Activated T-cell treated with anti-CD3 and anti-CD28 coated beads for 1 hour (primary cell): ENCODE measurements at places on chromosomes 6 and 20.

DNA sequence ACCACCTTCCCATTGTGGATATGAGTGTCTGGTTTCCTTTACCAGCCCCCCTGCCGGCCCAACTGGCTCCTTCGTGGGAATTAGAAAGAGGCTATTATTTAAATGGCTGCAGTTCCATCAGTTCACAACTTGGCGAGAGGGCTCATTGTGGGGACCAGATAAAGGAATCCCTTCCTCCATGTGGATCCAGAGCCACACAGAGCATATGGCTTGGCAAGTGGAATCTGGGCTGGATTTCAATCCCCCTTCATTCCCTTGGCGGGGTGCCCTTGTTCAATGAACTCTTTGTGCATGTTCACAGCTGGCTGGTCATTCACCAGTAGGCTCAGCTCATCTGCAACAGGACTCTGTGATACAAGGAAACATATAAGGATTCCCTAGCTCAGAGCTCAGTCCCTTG lies 140.6 kb downstream of the OPN5 start:
- no peak for DNase-seq

GRCh38 chr6:89281779-89282246 lies 33.3 kb downstream of the GABRR2 start:
- DNase-seq: no peak

DNA sequence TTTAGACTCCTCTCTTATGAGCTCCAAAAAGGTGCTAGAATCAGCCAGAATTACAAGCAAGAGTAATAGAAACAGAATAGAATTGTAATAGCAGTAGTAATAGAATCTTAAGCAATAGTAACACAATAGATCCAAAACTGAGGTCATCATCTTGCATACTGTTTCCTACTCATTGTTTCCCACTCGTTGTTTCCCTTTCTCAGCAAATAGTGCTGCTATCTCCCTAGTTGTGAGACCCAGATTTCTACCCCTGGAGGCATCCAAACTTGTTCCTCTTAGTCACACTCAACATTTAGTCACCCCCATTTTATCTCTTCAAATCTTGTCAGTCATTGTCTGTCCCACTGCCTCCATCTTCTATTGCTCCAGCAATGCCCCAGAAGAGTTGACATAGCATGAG lies 356.9 kb upstream of the MARCKS start:
- no peak for DNase-seq

- no peak for DNase-seq
These were observed 32.8 kb downstream of the RAMACL start for GRCh38 chr6:166553563-166554271.

DNA sequence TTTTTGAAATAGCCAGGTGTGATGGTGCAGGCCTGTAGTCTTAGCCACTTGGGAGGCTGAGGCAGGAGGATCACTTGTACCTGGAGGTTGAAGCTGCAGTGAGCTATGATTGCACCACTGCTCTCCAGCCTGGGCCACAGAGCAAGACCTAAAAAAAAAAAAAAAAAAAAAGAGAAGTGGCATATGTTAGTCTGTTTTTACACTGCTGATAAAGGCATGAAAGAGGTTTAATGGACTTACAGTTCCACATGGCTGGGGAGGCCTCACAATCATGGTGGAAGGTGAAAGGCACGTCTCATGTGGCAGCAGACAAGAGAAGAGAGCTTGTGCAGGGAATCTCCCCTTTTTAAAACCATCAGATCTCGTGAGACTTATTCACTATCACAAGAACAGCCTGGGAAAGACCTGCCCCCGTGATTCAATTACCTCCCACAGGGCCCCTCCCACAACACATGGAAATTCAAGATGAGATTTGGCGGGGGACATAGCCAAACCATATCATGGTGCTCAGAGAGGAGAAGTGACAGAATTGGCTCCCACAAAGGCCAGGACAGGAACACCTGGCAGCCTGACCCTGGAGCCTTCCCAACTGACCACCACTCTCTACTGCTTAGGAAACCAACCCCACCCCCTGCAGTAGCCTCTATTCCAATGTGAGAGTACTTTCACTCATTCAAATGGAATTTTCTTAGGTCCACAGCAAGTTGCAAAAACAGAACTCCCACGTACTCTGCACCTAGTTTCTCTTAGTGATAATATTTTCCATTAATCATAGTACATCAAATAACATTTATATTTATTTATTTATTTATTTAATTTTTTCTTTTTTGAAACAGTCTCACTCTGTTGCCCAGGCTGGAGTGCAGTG lies 29.8 kb downstream of the ARHGAP40 start:
- no peak for DNase-seq

DNA sequence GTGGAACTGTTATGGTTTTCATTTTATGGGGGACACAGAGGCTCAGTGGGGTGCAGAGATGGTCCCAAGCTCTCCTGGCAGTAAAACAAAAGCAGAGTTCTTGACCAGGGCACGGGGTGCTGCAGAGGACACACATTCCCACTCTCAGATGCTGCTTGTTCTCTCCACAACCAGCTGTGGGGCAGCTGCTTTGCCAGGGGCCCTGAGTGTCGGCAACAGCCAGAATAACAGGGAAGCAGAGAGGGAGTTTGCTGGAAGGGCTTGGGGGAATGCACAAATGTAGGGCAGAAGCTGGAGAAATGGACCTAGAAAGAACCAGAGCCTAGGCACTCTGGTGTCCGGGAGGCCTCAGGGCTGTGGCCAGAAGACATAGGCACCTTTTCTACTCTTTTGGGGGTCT lies 93.7 kb downstream of the CDH26 start:
- no peak for DNase-seq

- DNase-seq: no peak
These were observed 63.7 kb downstream of the PHACTR3 start for GRCh38 chr20:59667981-59668515.

- DNase-seq: peak; percentile 64
These were observed 7.3 kb upstream of the ULBP2 start for GRCh38 chr6:149934249-149935156.

DNA sequence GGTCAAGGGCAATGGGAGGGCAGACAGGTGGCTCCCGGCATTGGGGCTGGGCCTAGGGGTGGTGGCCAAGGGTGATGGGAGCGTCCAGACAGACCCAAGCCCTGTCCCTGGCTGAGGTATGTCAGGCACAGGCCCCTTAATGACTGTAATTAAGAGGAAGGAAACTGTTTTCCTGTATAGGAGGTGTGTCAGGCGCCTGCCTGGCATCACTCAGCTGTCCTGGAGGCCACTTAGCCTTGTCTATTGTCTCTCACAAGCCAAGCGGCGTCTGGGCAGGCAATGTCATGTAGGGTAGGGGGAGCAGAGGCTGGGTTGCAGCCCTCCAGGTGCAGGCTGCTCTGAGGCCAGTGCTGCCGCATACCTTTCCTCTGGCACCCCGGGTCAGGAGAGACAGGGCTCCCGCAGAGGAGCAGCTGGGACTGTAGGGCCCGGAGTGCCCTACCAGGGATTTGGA lies 3.9 kb upstream of the FAM83C start:
- no peak for DNase-seq

- no peak for DNase-seq
These were observed 1202.0 kb upstream of the ADGRB3 start for GRCh38 chr6:67433124-67433523.

DNA sequence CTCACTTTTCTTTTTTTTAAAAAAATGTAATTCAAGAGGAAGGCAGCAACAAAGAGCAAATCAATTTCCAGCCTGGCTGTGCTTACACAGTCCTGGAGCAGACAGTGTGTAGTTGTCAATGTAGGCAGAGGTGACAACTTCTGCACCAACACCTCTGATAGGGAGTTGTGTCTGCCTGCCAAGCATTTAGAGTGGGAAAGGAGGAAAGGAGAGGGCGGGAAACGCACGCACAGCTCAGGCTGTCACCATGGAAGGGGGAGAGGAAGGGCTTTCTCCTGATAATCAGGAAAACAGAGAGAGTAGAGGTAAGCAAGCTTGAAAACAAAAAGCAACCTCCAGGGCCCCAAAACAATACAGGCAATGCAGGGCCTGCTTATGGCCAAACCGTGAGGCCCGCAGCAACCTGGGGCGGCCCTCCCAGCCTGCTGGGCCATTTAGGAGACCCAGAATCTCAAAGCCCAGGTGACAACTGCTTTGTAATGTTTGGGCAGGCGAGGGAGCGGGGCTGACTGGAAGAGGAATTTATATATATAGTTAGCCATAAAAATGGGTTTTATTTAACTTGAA lies 41.5 kb upstream of the GFOD1 start:
- DNase-seq: no peak

DNA sequence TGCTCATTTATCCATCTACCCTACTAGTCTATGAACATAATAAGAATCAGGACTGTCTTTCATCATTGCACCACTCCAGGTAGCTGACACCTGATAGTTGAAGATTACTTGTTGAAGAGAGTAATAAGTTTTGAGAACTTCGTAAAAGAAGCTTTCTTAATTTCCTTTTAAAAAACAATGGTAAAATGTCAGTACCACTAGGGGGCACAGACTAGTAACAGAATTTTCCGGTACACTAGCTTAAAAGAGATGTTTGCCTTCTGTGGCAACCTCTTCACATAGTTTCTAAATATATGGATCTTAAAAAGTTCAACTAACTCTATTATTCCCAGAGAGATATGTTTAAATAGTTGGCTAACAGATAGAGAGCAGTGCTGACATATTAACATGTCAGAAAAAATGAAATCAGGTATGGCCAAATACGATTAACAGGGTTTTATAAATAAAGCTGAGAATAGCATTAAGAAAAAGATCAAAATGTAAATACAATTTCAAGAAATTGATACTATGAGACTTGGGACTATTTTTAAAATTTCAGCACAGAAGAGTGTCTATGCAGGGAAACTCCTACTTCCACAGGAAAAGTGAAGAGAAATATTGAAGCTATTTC lies 5.4 kb upstream of the KCNQ5 start:
- DNase-seq: no peak

GRCh38 chr6:12442455-12442854 lies 152.3 kb downstream of the EDN1 start:
- DNase-seq: no peak

GRCh38 chr6:3001773-3002293 lies 2.1 kb downstream of the NQO2 start:
- DNase-seq: no peak

DNA sequence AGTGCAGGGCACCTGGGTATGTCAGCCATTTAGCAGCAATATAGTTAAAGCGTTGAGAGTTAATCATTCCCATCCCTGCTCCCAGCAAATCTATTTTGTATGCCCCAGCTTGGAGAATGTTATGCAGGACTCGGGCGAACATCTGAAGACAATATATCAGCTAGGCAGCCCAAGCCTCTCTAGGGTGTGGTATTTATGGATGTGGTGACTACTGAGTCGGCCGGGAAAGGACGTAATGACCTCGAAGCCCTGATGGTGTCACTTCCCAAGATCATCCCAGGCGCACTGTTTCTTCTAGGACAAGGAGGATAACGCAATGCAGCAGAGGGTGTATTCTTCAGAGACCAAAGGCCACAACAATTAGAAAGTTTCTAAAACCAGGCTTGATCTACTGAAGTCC lies 63.6 kb upstream of the FAM184A start:
- no peak for DNase-seq

DNA sequence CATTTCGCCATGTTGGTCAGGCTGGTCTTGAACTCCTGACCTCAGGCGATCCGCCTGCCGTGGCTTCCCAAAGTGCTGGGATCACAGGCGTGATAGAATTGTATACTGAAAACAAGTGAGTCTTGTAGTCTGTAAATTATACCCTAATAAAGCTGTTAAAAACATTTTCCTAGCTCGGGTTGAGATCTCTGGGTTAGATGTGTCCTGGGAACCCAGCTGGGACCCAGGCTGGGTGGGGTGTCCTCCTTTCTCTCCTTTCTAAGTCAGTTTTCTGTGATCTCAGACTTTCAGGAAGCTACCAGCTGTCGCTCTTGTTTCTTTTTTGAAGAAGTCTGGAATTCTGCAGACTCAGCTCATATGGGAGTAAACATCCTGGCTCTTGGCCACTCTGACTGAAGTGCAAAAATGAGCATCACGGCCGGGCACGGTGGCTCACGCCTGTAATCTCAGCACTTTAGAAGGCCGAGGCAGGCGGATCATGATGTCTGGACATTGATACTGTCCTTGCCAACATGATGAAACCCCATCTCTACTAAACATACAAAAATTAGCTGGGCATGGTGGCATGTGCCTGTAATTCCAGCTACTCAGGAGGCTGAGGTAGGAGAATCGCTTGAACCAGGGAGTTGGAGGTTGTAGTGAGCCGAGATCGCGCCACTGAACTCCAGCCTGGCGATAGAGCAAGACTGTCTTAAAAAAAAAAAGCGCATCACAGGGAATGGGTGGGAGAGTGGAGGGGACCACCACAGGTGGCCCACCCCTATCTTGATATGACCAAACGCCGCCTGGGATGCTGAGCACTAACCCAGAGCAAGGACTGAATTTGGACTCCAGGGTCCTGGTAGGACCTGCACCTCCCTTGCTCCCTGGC lies 9.9 kb upstream of the PCIF1 start:
- DNase-seq: no peak

GRCh38 chr6:12348530-12349511 lies 58.7 kb downstream of the EDN1 start:
- no peak for DNase-seq

DNA sequence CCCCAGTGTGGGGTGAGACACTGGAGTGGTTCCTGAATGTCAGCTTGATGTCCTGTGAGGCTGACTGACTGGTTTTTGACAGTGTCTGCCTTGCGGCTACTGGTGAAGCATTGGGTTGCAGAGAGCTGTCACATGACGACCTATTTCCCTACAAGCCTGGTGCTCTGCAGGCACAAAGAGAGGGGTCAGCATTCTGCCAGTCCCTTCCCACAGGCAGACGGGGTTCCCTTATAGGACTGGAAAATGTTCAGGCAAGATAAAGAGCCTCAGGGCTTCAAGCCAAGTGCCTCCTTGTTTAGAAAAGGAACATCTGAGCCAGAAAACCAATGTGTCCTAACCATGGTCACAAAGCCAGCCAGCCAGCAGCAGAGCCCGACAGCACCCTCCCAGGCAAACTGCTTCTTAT lies 11.0 kb downstream of the LY86 start:
- DNase-seq: no peak

GRCh38 chr20:40563296-40563950 lies 125.6 kb downstream of the MAFB start:
- no peak for DNase-seq

DNA sequence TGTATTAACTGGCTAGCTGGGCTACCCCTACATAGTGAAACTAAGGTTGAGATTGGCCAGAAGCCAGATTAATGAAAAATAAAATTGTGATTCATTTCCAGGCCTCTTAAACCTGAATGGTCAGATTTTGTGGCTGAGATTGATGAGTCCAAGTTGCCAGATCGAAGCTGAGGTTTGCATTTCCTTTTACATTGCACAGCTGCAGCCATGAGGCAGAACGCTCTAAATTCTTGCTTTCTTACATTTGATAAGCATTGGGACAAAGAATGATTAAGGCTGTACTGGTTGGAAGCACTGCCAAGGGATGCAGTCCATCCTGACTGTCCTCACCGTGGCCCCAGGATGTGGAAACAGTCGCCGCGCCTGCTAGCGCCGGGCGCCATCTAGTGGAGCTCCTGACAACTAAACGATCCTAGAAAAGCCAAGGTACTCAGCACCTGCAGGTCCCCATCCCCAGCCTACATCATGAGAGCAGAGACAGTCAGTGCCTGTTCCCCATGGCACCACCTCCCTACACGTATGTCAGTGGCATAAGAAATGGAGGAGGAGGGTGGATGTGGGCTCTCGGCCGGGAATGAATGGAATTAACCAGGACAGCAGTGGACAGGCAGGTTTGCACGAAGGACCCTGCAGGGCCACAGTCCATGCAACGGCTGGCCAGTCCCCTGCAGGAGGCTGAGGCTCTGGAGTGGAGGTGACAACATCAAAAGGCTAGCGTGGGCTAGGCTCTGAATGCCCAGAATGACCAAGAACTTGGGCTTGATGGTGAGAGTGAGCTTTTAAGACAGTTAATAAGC lies 19.0 kb downstream of the PXDC1 start:
- peak; percentile 62 for DNase-seq

- no peak for DNase-seq
These were observed 4.3 kb upstream of the PSORS1C2 start for GRCh38 chr6:31143148-31143547.

GRCh38 chr20:37941332-37941731 lies 38.4 kb downstream of the VSTM2L start:
- DNase-seq: no peak
